A549 treated with dexamethasone at 1 μM for 4 hours (cell line): ENCODE measurements at places on chromosomes 4 and X. TPM values are rescaled to one million over a fixed set of nuclear protein-coding genes. Genes with fewer than 3 reads are reported as not detected.

Gene ASB12
- not detected in 5 replicates for total RNA-seq

Gene AADAT
- total RNA-seq, result 7.6 to 9.6 TPM (median 8.4 TPM) in 5 replicates

Gene SLIT2
- total RNA-seq, result 0.02 to 0.05 TPM (median 0.02 TPM) in 5 replicates

Gene F8A3
- total RNA-seq, result 0.47 to 1.0 TPM (median 0.54 TPM) in 5 replicates
